ENCODE measurements at places on chromosomes 3 and 15.

GRCh38 chr3:11548721-11549131 is 95.0 kb downstream of the VGLL4 start:
- DNase-seq, result no peak

DNA sequence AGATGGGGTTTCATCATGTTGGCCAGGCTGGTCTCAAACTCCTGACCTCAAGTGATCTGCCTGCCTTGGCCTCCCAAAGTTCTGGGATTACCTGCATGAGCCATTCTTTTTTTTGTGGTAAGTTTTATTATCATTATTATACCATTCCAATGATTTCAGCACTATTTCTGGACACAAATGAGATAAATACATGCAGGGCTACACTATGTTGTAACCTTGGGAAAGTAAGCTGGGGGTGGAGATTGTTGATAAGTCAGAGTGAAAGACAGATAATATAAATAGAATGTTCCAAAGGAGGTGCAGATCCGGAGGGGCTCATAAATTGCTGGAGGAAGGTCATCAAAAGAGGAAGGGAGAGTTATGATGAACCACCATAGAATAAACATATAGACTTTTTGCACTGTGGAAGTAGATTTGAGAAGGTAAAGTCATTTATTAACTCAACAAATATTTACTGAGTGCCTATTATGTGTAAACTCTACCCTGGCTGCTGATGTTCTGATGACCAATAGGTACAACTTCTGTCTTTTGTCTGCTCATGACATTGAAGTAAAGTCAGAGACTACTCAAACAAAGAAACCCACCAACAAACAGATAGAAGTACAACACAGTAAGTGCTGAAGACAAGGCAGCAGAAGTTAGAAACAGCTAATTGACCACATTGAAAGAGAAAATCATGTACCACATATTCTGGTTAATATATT is 478.9 kb upstream of the GOLIM4 start:
- DNase-seq, result no peak

DNA sequence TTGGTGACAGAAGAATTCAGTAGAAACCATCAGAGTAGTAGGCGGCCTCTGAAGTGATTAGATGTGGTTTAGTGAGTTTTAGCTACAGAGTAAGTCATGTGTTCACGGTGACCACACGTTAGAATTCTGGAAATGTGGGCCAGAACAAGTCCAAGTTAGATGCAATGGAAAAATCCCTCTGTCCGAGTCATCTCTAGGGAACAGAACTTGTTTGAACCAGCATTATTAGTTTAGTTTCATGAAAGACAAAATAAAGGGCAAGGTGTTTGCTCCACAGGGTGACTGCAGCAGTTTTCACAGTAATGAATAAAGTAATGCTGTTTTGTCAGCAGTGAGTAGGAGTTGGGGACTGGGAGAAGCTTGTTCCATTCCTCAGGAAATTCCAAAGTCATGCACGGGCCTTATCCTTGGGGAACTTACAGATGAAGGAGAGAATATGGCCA is 100.2 kb downstream of the CGNL1 start:
- DNase-seq, result peak; percentile 33

GRCh38 chr3:13166243-13167063 is 93.2 kb upstream of the IQSEC1 start:
- no peak for DNase-seq

- no peak for DNase-seq
Observed at GRCh38 chr3:5151586-5151985, 29.5 kb downstream of the ARL8B start.

DNA sequence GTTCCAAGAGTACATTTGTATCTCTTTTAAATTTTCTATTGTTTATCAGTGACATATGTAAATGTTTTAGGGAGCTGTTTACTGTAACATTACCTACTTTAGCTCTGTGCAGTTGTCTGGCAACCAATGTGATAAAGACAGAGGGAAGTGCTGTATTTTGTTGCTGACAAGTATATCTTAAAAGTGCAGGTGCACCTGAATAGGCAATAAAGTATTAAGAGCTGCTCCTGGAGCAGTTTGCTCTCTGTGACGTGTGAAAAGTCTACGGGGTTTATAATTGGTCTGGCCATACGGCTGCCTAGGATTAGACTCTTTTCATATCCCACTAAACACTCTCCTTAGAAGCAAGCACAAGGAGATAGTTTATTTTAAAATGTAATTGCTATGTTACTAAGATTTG is 178.3 kb downstream of the IGF1R start:
- no peak for DNase-seq

DNA sequence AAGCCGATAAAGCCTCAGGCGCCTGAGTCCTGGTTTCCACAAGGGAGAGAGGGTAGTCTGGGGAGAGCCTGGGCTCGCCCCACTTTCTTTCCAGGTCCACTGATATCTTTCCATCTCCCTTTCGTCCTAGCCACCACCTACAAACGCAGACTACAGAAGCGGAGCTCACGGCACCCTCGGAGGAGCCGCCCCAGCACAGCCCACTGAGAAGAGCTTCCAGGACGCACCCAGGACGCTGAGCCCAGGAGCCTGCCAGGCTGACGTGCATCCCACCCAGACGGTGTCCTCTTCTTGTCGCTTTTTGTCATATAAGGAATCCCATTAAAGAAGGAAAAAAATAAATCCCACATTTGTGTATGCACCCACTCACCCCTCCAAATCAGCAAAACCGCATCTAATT is 21.1 kb downstream of the HAPLN3 start:
- no peak for DNase-seq

- no peak for DNase-seq
Observed at GRCh38 chr3:108388136-108389132, 92.1 kb downstream of the HHLA2 start.

DNA sequence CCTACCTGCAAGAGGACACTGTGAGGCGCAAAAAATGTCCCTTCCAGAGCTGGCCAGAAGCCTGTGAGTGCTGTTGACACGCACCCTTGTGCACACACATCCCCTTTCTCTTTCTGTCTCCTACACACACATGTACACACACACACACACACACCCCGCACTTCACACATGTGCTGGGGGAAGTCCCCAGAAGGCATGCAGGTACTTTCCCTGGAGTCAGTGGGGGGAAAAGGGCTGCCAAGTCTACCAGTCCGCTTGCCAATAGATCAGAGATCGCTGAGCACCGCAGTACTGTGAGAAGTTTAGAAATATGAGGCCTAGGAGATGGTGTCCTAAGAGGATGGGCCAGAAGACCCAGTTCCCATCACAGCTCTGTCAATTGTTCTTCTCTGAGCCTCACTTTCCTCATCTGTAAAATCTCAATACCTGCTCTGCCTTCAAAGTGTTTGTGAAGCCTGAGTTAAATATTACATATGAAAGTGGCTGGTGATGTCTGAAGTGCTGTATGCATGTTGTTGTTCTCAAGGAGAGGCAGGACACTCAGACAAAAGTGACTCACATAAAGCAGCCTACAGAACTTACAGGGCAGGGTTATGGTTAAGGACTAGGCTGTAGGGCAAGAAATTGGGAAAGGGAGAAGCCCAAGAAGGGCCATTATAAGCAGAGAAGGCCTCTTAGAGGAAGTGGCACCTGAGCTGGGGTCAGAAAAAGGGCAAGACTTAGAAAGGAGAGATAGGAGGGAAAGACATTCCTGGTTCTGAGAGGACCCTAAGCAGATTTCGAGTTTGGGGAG is 6.8 kb downstream of the IL17RE start:
- no peak for DNase-seq

DNA sequence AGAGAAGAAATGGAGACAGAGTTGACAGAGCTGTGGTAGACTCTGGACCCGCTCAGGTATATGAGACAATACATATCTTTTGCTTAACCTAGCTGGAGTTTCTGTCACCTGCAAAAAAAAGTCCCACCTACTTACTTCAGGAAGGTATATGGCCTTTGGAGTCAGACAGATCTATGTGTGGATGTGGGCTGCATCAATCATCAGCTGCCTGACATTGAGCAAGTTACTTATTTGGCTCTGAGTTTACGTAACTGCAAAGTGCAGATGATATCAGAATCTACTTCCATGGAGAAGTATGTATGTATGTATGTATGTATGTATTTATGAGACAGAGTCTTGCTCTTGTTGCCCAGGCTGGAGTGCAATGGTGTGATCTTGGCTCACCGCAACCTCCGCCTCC is 124.3 kb downstream of the MYLK start:
- no peak for DNase-seq

DNA sequence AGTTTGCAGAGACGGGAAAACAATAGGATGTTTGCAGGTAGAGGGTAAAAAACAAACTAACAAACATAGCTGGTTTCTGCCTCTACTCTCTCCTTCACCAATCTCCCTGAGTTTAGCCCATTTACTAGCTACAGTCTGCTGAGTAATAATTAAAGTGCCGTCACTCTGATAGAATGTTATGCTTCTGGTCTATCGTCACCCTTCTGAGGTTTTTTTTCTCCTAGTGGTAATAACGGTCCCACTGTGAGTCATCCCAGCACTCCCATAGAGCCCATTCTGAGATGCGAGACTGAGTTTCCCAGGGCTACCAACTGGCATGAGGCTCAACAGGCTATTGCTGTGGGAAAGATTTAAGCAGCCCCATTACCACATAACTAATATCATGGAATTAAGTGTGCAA is 56.4 kb downstream of the PLAAT1 start:
- DNase-seq, result no peak

All from breast epithelium (tissue), 4 donors.